ENCODE measurements at places on chromosomes 4 and X.

DNA sequence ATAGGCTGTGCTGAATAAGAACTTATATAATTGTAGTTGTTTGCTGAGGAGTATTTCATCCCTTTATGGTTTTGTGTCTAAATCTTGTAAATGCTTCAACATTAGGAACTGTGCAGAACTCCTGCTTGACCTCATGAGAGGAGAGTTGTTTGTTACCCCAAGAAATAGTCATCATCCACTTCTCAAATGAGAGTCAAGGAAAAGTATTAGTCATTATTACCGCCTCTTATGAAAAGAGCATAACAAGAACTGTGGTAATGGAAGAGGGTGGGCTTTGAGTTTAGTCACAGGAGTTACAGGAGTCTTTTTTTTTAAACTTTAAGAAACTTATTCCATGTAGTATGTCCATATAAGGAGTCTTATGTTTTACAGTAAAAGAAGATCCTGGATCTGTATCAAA lies 132.9 kb downstream of the RAP1GDS1 start:
- no peak for DNase-seq

DNA sequence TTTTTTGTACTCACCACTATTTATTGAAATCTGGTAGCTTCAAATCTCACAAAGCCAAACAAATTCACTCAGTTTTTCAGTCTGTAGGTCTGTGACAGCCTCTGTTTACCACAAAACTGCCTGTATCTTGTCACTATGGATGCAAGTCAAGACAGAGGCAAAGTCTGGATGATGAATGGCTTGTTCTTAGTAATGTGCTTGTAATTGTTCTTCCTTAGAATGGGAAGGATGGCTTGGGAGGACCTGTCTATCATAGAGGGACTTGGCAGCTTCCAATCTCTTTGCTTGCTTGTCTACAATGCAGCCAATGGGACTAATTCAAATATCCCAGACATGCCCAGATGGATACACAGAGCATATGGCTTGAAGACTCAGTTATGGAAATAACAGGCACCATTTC lies 141.2 kb upstream of the SCML1 start:
- no peak for DNase-seq

- no peak for DNase-seq
These were observed 38.4 kb upstream of the CLNK start for GRCh38 chr4:10722957-10723356.

- no peak for DNase-seq
These were observed 194.7 kb downstream of the CPEB2 start for GRCh38 chr4:15197005-15197404.

GRCh38 chr4:41785665-41786064 lies 37.1 kb upstream of the PHOX2B start:
- no peak for DNase-seq

GRCh38 chr4:188767496-188767895 lies 628.3 kb downstream of the TRIML1 start:
- no peak for DNase-seq

GRCh38 chr4:99578714-99579113 lies 4.1 kb downstream of the MTTP start:
- DNase-seq: no peak

DNA sequence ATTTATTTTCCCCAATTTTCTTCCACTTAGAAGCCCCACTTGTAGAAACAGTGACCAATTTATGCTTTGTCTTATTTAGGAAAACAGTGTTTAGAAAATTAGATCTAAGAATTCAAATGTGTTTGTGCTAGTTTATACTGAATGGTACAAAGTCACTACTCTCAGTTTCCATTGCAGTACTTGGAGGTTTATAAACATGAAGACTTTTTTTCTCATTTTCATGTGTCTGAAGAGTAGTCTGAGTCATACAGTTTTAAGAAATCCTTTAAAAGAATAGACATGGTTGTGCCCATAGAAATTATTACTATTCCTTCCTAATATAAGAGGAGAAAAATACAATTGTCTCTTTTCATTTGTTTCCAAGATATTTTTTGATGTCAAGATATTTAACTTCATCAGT lies 458.7 kb downstream of the NAF1 start:
- no peak for DNase-seq

DNA sequence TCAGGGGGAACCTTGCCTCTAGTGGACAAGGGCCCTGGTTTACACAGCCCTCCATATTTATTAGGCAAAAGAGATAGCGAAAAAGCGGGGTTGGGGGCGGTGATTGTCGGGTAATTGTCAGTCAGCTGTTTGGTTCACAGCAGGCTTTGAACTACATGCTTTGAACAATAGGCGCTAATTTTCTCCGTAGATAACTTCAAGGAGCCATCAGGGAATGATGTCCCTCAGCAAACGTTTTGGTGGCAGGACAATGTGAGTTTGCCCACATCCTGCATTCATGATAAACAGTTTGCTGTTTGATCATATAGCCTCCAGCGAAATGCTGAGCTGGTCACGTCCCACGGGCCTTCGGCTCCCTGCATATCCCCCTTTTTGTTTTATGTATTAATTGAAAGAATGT lies 65.2 kb downstream of the KANTR start:
- DNase-seq: no peak
